H4 (cell line): ENCODE measurements at places on chromosomes 13 and 19. TPM values are rescaled to one million over a fixed set of nuclear protein-coding genes. Genes with fewer than 3 reads are reported as not detected.
A peak's percentile ranks its signal among the peaks of the same experiment; 100 is the strongest.

The HIF3A gene
- total RNA-seq, result not detected in 2 replicates

GRCh38 chr13:55990631-55991030 lies 1150.1 kb upstream of the PRR20A start:
- DNase-seq, result no peak

- DNase-seq, result peak; percentile 21
Measured at GRCh38 chr19:41705393-41706174, 2.8 kb upstream of the CEACAM5 start.

- DNase-seq, result no peak
Measured at GRCh38 chr13:80530191-80530590, 189.3 kb upstream of the SPRY2 start.

DNA sequence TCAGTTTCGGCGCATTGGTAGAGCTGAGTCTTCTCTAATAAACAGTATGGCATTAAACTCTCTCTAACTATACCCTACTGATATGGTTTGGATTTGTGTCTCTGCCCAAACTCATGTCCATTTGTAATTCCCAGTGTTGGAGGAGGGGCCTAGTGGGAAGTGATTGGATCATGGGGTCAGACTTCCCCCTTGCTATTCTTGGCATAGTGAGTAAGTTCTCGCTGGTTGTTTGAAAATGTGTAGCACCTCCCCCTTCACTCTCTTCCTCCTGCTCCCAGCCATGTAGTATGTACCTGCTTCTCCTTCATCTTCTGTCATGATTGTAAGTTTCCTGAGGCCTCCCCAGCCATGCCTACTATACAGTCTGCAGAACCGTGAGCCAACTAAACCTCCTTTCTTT lies 682.7 kb upstream of the ARGLU1 start:
- no peak for DNase-seq

GRCh38 chr19:17505223-17505622 lies 6.2 kb upstream of the PGLS start:
- DNase-seq, result no peak
